ENCODE measurements at places on chromosomes 6 and 20. TPM values are rescaled to one million over a fixed set of nuclear protein-coding genes. Genes with fewer than 3 reads are reported as not detected.

The CTAGE9 gene
- total RNA-seq: not detected

The ZC2HC1B gene
- total RNA-seq: not detected

The DCDC2 gene
- 3.2 TPM for total RNA-seq

The ZBTB12 gene
- 5.3 TPM for total RNA-seq

The CALHM4 gene
- not detected for total RNA-seq
